ENCODE measurements at places on chromosomes 5 and 9. TPM values are rescaled to one million over a fixed set of nuclear protein-coding genes. Genes with fewer than 3 reads are reported as not detected.

The MOB3B gene
- 0.04 TPM for total RNA-seq

The DAB2 gene
- 0.40 TPM for total RNA-seq

The DOLK gene
- 5.8 TPM for total RNA-seq

The MAMDC4 gene
- 12.7 TPM for total RNA-seq

The GPX8 gene
- not detected for total RNA-seq

The HACD4 gene
- not detected for total RNA-seq

The DNM1 gene
- total RNA-seq, result 1.8 TPM

The EPB41L4B gene
- 0.29 TPM for total RNA-seq

The SLC23A1 gene
- 67.9 TPM for total RNA-seq

The EDIL3 gene
- total RNA-seq, result not detected

The FOXD4L3 gene
- 0.42 TPM for total RNA-seq

The ARL14EPL gene
- not detected for total RNA-seq

Measured in OCI-LY7 (cell line).